ENCODE measurements at places on chromosomes 7 and 10.

DNA sequence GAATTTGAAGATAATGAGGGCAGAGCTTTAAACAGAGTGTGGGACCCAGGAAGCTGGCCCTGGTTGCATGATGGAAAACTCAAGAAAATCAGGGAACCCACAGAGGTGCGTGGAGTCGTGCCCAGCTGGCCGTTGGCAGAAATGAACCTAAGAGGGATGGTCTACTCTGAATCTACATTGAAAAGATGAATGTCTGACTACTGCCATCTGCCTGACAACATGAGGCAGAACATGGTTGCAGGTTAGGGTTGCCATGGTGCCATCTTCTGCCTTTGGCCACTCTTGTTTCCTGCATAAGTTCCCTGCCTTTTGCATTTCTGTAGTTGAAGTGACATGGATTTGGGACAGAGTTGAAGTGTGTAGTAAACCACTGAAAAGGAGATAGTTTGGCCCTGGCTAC lies 138.5 kb upstream of the COBL start:
- no peak for DNase-seq

DNA sequence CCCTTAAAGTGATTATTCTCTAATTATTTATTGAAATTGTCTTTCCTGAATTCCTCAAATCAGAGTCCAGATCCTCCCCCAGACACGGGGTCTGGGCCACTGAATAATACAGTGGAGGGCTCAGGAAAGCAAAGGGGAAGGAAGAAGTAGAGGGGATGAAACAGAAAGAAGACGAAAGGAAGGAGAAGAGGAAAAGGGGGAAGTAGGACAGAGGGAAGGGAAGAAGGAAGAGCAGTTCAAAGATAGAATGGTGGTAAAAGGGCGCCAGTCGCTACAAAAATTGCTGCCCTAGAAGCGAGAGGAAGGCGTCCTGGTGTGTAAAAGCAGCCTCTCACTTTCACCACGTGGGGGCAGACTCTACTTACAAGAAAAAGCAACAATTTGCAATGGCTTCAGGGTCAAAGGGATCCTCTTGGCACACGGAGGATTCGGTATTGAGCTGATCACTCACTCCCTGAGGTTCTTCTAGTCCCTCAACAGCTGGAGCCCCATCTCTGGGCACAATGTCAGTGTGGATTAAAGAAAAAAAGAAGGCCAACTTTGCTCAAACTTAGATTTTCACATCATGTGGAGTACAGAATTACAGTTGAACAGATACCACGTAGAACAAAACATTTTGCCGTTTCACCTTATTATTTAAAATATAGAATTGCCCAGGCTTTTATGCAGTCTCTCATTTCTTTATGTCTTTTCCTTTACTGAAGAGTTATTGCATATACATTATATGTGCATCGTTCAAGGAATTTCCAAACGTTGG lies 31.4 kb upstream of the NPVF start:
- peak; percentile 65 for DNase-seq

DNA sequence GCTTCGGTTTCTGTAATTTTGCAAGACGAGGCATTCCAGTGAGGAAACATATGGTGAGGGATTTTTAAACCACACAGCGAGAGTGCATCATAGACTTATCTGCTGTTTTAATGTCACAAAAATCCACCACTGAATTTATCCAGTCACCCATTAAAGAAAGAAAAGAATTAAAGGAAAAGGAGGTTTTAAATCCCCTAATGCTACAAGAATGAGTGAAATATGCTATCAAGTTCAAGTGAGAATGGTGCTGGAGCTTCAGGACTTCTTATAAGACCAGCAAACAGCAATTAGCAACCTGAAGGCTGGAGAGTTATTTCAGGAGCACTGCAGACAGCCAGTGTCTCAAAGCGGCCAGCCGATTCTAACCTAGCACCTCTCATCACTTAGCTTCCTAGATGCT lies 439.1 kb upstream of the MGMT start:
- no peak for DNase-seq

- DNase-seq = no peak
Measured at GRCh38 chr7:47471831-47472230, 110.1 kb downstream of the TNS3 start.

DNA sequence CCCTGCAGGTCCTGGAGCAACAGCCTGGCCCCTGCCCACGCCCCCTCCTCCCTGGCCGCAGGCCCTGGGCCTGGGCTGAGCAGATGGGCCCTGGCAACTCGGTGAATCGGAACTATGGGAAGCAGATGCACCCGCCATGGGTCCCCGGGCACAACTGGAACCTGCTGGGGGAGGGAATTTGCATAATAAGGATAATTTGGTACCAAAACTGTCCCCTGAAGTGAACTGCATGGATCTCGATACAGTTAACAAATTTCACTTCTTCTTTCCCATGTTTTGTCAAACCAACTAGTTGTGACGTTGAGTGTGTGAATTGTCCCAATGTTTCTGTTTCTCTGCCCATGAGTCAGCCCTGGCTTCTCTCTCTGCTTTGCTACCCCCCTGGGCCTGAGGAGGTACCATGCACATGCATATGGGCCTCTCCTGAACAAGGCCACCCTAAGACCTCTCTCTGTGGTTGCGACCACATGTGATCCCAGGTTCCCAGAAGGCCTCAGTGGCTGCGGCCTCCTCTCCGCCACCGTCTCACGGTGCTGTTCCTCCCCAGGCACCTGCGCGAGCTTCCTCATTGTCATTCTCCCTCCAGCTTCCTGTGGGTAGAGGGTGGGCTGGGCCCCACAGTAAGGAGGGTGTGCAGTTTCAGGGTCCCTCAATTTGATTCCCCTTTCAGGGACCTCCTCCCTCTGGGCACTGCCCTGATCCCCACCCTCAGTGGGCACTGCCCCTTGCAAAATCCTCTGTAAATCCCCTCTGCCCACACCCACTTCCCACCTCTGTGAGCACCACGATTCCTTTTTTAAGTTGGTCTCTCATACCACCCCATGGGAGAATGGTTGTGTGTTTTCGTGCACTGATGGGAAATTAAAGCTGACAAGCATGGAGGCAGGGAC lies 40.0 kb downstream of the FIGNL1 start:
- no peak for DNase-seq

- DNase-seq = no peak
Measured at GRCh38 chr7:108046952-108047506, 44.1 kb upstream of the LAMB1 start.

DNA sequence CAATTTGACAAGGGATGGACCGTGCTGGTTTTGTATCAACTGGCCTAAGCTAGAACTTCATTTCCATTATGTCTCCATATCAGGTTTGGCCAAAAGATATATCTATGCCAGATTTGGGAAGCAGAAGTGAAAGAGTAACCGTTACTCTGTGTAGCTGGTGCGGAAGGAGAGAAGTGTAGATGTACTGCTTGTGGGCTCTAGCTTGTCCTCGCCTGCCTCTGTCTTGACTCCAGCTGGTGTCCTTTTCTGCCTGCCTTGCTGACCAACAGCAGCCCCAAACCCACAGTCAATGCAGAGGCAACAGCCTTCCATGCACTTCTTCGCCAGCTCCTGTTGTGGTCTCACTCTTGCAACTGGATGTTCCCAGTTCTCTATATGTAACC lies 128.5 kb downstream of the KIF20B start:
- DNase-seq = no peak

Data from activated naive CD4-positive, alpha-beta T cell treated with anti-CD3 and anti-CD28 coated beads, Interleukin-2, amount 50 U/mL, for 16 hours (primary cell).